ENCODE measurements at places on chromosomes 12 and 14.

DNA sequence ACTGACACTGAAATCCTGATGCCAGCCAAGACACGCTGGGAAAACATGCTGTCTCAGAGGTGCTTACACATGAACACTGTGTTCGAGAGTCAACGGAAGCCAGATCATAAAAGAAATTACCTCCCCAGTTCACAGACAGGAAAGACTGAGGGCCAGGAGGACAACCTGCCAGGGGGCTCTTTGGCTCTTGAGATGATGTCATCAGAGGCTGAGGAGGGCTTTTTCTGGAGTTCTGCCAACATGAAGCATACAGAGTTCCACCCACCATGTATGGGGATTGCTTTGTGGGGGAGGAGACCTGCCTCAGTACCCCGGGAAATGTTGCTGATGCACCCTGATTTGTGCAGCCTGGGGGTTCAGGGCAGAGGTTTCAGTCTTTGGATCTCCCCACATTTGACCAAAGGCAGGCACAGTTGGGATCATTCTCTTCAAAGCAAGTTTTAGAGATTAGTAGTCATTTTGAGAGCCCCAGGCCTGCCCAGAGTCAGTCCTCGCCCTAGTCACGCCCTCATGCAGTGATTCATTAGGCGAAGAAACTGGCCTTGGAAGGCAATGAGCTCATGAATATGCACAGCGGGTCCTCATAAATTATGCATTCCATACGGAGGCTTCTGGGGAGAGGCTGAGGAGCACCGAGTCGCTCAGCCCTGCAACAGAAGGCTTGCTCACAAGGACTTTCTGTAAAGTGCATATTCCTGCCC is 34.9 kb upstream of the EML1 start:
- no peak for DNase-seq

- no peak for DNase-seq
These were observed 282.7 kb downstream of the CACNA1C start for GRCh38 chr12:2335513-2335912.

GRCh38 chr12:74412606-74413230 is 124.9 kb upstream of the ATXN7L3B start:
- DNase-seq = no peak

DNA sequence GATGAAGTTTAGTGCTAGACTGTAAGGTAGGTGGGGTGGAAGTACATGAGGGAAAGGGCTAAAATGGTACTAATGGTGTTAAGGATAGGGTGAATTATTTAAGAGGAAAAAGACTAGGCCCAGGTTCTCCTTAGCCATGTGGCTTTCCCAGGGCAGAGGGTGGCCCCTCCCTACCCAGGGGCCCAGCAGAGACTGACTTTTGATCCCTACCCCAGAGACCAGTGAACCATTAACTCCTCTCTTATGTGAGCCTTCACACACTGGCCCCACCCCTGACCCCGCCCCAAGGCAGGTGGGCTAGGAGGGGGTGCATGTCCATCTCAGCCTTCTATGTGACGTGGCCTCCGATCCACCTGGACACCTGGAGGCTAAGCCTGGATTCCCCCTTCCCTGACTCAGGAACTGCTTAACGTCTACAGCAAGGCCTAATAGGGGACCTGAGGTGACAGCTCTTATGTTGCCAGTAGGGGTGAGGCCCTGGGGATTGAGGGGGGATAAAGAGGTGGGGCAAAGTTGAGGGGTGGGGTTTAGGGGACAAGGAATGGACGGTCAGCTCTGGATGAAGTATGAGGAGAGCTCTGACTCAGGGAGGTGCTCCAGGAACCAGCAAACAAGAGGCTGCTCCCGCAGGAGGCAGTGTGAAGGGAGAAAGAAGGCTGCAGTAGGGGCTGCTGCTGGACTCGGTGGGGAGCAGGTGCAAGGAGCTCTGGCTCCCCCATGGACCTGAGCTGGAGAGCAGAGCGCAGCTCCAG is 757 bp downstream of the SLC39A5 start:
- no peak for DNase-seq

DNA sequence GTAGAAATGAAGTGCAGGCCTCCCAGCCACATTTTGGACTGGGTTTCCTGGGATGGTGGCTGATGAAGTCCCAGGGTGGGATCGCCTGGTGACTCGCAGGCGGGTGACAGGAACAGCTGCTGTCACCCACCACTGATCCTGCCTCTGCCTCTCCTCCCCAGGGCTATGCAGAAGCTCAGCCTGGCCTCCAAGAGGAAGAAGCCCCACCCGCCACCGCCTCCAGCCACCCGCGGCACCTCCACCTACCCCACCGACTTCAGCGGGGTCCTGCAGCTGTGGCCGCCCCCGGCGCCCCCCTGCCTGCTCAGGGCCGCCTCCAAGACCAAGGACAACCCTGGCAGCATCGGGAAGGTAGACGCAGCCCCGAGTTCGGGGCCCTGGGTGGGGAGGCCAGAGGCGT is 28.3 kb downstream of the KIF26A start:
- no peak for DNase-seq

DNA sequence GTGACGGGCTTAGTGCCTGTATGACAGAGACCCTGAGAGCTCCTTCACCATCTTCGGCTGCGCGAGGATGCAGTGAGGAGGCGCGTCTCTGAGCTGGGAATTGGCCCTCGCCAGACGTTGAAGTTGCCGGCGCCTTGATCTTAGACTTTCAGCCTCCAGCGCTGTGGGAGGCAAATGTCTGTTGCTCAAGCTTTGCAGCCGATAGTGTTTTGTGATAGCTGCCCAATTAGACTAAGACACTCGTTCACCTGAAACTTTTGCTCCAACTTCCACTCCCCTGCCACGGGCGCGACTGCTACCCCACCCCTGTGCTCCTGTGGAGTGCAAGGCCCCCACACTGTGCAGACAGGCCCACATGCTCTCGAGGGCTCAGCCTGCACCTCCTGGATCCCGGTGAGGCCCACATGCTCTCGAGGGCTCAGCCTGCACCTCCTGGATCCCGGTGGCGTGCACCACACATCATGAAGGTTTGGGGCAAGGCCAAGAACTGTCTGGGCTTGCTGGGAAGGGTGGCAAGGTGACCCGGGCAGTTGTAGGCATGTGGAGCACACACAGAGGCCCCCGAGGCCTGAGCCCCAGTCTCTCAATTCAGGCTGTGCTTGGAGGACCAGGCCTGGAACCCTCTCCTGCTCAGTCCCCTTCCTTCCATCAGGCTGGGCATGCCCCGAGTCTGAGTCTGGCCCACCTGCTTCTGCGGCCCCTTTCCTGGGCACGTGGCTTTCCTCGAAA is 324.6 kb downstream of the TMEM121 start:
- no peak for DNase-seq

DNA sequence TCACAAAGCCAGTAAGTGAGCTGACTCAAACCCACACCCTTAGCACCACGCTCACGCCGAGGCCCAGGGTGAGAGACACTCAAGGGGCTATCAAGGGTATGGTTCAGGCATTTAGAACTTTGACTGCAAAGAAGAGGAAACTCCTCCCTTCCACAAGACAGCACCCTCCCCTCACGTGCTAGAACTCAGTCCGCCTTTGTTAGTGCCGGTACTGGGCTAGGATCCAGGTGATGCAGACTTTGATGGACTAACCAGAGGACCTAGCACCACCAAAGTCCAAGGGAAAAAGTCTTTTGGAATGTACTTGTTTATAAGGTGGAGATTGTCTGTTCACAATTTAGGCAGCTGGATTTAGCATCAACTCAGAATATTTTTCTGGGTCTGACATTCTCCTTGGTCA is 33.7 kb downstream of the VWF start:
- no peak for DNase-seq

- DNase-seq = no peak
These were observed 3.4 kb downstream of the SSH1 start for GRCh38 chr12:108853981-108854446.

- no peak for DNase-seq
These were observed 54.6 kb downstream of the CALM1 start for GRCh38 chr14:90451443-90451842.

GRCh38 chr14:63361790-63362189 is 43.1 kb upstream of the GPHB5 start:
- no peak for DNase-seq

GRCh38 chr12:101671157-101671791 is 26.2 kb upstream of the CHPT1 start:
- DNase-seq = no peak

DNA sequence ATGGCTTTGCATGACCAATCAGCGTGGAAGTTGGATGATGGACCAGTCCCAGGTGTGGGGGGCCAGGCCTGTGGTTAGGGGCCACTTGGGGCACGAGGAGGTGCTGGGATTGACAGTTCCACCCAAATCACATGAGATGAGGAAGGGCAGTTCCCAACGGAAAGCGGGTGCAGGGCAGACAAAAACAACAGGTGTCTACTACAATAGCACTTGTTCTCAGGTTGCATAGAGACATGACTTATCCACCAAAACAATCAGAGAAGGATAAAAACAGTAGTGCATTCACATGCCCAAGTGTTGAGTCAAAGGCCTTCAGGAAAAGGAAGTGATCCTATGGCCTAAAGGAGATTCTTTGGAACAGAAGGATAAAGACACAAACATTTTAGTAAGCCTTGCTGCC is 14.6 kb upstream of the EIF2B2 start:
- no peak for DNase-seq

DNA sequence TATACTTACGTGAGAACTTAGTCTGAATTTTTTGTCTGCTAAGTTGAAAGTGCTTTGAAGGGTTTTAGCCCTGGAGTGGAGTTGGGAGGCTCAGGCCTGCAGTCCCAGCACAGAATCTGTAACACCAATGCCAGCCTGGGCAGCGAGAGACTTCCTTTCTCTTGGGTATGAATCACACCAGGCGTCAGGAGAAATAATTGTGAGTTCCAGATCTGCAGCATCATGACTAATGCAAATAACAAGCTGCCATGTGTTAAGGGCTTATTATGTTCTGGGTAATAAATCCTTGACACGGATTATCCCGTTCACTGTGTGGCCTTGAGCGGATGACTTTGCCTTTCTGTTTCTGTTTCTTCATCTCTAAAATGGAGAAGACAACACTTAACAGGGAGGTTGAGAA is 70.6 kb downstream of the B4GALNT3 start:
- DNase-seq = no peak

DNA sequence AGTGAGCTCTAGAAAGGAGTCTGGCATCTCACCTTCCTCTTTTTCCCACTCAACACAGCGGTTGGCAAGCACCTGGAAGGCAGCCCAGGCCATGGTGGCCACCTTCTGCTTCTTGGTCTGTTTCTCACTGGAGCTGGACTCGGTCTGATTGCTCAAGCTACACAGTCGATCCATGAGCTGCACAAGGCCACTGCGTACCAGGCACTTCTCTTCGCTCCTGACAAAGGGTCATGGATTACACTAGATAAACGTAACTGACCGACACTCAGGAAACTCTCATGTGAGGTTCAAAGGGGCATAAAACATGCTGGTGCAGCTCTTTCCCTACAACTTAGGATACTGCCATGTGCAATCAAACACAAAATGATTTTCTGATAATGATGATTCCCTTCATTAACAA is 113.7 kb downstream of the TRAFD1 start:
- no peak for DNase-seq

- DNase-seq = no peak
These were observed 10.0 kb downstream of the WNT1 start for GRCh38 chr12:48988030-48988649.

GRCh38 chr14:40318211-40318719 is 886.0 kb upstream of the FBXO33 start:
- DNase-seq = no peak

- DNase-seq = no peak
These were observed 30.0 kb upstream of the GRIP1 start for GRCh38 chr12:66708704-66709456.

- DNase-seq = no peak
These were observed 169.8 kb downstream of the PRKCH start for GRCh38 chr14:61491224-61491623.

- no peak for DNase-seq
These were observed at the start of gene KRT83 for GRCh38 chr12:52320784-52321400. TSS of gene KRT83 (minus strand) at chr12:52321398. CDS start at chr12:52321335, 63 bp downstream.

GRCh38 chr12:130489293-130489692 is 151.6 kb downstream of the PIWIL1 start:
- no peak for DNase-seq

DNA sequence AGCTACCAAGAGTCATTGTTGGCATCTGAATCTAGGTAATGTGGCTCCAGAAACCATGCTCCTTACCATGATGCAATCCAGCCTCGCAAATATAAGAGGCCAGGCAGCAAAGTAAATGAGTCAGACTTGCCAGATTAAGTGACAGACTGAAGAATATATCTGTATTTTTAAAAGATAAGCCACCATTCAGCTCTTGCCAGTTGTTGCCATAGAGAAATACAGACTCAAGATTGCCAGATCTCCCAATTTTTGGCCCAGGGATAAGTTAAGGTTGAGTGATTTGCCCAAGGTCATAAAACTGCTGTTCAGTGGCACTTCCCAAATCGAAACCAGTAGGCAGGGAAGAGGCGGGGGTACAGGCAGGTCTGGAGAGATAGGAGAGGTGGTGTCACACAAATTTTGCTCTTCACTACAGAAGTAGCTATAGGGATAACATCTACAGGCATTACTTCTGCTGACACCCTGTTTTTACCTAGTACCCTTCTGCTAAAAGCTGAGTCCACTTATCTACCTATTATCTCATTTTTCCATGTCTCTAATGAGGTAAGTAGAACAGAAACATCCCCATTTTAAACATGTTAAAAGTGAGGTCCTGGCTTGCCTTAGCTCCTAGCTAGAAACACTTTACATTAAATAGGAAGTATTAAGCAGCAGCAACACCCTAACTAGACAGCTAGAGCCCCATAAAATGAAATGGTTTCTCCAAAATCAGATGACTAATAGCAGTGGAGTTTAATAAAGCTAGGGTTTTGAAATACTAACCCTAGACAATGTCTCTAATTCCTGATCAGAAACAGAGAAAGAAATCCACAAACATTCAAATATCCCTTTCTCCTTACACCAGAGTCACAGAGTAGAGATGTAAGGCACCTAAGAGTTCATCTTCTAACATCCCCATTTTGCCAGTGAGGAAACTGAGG is 19.5 kb downstream of the DCAF5 start:
- DNase-seq = peak; percentile 14
